Thymus (tissue), 14 donors: ENCODE measurements at places on chromosomes 16 and 17. TPM values are rescaled to one million over a fixed set of nuclear protein-coding genes. Genes with fewer than 3 reads are reported as not detected.

Gene ZNF594
- 5.0 TPM for polyA plus RNA-seq

Gene SLC12A3
- 0.34 TPM for polyA plus RNA-seq

Gene TRIM37
- 14.1 TPM for polyA plus RNA-seq

Gene SDR42E2
- polyA plus RNA-seq = 0.14 TPM

Gene SEPTIN12
- 0.14 TPM for polyA plus RNA-seq

Gene PABPN1L
- polyA plus RNA-seq = 0.34 TPM

Gene ZG16B
- polyA plus RNA-seq = 1.2 TPM

Gene TAT
- polyA plus RNA-seq = 0.62 TPM

Gene PRSS8
- polyA plus RNA-seq = 18.2 TPM

Gene STAC2
- 1.6 TPM for polyA plus RNA-seq

Gene NOS2
- polyA plus RNA-seq = 0.21 TPM

Gene SHISA6
- polyA plus RNA-seq = 0.02 TPM

Gene PDE6G
- polyA plus RNA-seq = 18.2 TPM

Gene TMEM88
- 29.1 TPM for polyA plus RNA-seq

Gene CDK5R1
- 7.1 TPM for polyA plus RNA-seq

GRCh38 chr16:67393788-67394154 lies 473 bp upstream of the TPPP3 start:
- DNase-seq = no peak

DNA sequence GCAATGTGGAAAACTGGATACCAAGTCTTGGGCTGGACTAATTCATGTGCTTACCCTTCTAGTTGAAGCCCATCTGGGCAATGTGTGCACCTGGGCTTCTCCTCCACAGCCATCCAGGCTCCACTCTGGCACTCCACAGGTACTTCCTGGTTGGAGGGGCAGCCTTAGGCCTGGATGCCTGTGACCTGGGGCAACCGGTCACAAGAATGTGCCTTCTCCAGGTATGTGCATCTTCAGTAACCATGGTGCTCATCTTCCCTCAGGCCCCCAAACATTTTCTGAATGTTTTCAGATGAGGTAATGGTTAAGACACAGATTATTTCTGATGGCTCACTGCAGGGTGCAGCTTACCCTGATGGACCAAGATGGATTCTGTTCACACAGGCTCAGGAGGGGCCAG lies 11.1 kb downstream of the C16orf86 start:
- DNase-seq = no peak

GRCh38 chr16:89687092-89687940 lies 827 bp downstream of the CDK10 start:
- DNase-seq = no peak

GRCh38 chr17:78641666-78642065 lies 64.5 kb upstream of the DNAH17 start:
- DNase-seq = no peak

- DNase-seq = no peak
Observed at GRCh38 chr17:9342225-9342624, 233.4 kb downstream of the STX8 start.

GRCh38 chr16:50309156-50309526 lies 42.8 kb downstream of the ADCY7 start:
- DNase-seq = no peak

- DNase-seq = no peak
Observed at GRCh38 chr17:6187836-6188235, 117.7 kb downstream of the WSCD1 start.

GRCh38 chr17:66541461-66542128 lies 239.2 kb downstream of the PRKCA start:
- DNase-seq = no peak

- DNase-seq = no peak
Observed at GRCh38 chr16:67241008-67241900, 6.0 kb downstream of the FHOD1 start.

DNA sequence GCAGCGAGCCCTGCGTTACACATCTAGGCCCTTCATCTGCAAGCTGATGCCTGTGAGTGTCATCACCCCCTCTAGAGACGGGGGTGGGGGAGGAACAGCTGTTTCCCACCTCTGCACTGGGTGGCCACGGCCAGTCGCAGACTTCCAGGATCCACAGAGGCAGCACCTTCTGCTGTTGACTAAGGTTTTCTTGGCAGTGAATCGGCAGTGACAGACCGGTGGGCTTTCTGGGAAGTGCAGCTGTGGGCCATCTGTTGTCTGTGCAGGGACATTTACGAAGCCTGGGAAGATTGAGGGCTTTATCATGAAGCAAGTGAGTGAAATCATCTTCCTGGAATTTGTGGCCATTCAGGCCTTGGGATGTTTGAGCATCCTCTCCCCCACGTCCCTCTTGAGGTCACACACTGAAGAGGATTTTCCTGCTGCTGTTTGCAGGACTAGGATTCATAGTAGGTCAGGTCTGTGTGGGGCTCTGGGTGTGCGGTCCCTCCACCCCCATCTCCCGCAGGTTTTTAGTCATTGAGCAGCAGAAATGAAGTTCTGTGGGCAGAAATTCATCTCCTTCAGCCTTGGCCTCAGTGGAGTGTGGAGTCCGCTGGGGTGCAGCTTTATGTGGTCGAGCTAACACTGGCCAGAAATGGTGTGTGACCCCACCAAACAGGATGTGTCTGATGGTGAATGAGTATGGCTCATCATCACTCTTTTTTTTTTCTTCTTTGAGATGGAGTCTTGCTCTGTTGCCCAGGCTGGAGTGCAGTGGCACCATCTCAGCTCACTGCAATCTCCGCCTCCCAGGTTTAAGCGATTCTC lies 12.0 kb downstream of the PGS1 start:
- no peak for DNase-seq

GRCh38 chr17:78121801-78122215 lies 6.7 kb downstream of the TMC6 start:
- DNase-seq = no peak

DNA sequence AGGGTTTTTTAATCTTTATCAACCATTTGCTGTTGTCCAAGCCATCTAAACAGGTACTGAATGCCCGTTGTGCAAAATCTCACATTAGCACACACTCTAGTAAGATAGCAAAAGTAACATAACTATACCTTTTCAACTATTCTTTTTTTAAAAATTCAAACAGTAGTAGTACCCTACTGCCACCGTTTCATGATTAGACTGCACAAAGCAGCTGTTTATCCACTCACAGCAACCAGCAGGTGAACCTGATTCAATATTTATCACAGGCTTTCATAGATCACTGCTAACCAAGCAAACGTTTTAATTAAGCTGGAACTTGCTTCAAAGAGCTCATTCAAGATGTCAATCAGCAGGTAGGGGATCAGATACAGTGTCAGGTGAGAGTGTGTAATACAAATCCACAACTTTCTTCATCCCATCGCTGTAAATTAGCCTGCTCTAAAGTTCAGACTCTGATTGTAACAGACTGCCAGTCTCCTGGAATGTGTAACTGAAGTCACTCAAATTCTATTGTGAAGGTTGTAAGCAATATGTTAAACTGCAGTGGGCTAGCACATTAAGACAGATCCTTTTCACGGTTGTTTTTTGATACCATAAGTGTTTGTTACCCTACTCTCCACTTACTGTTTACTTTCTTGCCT lies 47.3 kb downstream of the BRIP1 start:
- no peak for DNase-seq

GRCh38 chr16:82630688-82631087 lies 3.9 kb downstream of the CDH13 start:
- no peak for DNase-seq

- DNase-seq = no peak
Observed at GRCh38 chr16:11686713-11687380, 18.6 kb downstream of the SNN start.

- no peak for DNase-seq
Observed at GRCh38 chr16:75702242-75702641, 981 bp upstream of the DUXB start.

DNA sequence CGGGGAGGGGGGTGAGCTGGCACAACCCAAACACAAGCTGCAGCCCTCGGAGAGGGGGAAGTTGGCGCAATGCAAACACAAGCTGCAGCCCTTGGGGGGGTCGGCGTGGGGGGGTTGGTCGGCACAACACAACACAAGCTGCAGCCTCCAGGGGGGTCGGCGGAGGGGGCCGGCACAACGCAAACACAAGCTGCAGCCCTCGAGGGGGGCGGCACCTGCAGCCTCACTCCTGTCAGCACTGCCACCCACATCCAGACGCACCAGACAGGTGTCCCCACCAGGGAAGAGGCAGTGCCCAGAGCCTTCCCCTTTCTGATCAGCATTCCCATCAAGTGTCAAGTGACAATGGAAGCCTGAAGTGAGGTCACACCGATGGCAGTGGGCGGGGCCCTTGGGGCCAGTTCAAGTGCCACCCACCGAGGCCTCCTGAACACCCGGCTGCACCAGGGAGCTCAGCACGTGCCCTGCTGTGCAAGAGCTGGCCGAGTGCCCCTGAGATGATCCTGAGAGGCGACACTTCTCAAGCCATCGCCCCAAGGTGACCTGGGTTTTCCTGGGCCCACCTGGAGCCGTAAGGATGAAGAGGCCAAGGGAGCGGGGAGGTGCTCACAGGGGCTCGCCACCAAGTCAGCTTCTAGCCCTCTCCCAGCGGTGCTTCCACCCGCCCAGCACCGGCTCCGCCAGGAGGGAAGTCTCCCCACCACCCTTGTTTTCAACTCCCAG lies 59.3 kb downstream of the KLHDC4 start:
- no peak for DNase-seq

GRCh38 chr17:35732806-35733136 lies 1.3 kb downstream of the RASL10B start:
- no peak for DNase-seq

GRCh38 chr17:32854207-32854606 lies 22.7 kb downstream of the MYO1D start:
- no peak for DNase-seq

- DNase-seq = no peak
Observed at GRCh38 chr17:49755663-49756283, 8.2 kb downstream of the FAM117A start.

DNA sequence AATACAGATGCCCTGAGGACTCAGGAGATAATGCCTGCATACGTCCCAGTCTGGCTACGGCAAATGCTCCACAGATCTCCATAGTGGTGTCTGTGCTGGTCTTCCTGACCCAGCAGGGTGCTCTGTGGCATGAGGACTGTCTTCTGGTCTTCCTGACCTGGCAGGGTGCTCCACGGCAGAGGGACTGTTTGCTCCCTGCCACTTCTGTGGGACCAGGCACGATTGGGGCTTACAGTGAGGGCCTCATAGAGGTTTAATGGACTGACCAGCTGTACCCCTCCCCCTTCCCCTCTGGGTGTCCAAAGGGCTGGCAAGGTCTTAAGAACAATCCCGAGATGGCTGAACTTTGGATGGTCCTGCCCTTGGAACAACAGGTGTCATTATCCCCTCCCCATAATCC lies 123.1 kb downstream of the C16orf78 start:
- no peak for DNase-seq

DNA sequence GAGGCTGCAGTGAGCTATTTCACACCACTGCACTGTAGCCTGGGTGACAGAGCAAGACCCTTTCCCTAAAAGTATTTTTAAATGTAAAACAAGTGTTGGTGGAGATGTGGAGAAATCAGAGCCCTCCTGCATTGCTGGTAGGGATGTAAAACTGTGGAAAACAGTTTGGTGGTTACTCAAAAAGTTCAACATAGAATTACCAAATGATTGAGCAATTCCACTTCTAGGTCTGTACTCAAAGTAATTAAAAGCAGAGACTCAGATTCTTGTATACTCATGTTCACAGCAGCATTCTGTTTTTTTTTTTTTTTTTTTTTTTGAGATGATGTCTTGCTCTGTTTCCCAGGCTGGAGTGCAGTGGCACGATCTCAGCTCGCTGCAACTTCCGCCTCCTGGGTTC lies 141.8 kb downstream of the PITPNC1 start:
- DNase-seq = no peak

DNA sequence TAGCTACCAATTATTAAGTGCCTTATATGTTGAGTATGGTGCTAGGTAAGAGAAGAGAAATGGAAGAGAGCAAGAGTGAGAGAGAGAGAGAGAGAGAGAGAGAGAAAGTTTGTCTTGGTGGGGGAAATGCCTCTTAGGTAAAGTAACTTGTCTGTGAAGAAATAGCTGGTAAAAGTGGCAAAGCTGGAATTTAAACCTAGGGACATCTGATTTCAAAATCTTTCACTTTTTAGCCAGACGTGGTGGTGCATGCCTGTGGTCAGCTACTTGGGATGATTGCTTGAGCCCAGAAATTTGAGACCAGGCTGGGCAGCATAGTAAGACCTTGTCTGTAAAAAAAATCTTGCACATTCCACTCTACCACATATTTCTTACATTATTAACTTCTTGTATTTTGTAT lies 23.0 kb upstream of the CDR2 start:
- no peak for DNase-seq
